Cerebellar nuclear complex (tissue), 1 donor: ENCODE measurements at places on chromosomes 3 and 15.

GRCh38 chr15:85314633-85315032 lies 65.8 kb upstream of the AKAP13 start:
- no peak for DNase-seq

- no peak for DNase-seq
These were observed 576.3 kb upstream of the NECTIN3 start for GRCh38 chr3:110495201-110495927.

GRCh38 chr15:64938192-64938591 lies 26.5 kb downstream of the ANKDD1A start:
- DNase-seq: no peak

DNA sequence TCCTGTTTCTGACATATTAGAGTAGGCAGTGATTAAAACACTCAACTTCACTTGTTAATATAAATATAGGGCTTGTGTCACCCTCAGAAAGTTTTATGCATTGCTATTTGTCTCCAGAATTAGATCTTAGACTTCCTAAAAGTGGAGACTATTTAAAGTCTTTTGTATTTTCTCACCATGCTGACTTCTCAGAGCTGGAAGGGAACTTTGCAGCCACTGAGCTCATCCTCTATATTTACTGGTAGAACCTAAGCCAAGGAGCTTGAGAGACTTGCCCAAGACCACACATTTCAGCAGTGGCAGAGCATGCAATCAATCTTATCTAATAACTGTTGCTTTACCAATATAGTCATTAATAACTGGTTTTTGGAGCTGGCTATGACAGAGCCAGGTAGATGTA lies 53.2 kb downstream of the STAC start:
- DNase-seq: no peak

- no peak for DNase-seq
These were observed 523.0 kb downstream of the NTRK3 start for GRCh38 chr15:87733541-87733941.
